ENCODE measurements at places on chromosomes 2 and 18. TPM values are rescaled to one million over a fixed set of nuclear protein-coding genes. Genes with fewer than 3 reads are reported as not detected.

DNA sequence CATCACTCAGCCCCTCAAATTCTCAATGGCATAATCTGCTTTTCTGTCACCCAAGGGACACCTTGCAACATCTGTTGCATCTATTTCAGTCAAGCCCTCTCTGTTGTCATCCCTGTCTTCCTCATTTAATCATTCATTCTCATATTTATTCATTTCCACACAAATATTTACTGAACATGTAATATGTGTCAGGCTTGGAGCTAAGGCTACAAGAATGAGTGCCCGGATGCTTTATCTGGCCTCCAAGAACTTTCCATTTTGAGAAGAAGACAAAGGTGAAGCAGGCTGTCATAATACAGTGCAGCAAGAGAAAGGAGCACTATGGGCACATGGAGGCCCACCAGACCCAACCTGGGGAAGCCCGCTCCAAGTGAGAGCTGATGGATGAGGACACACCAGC, 15.6 kb downstream of the IL18RAP start:
- H3K27me3 ChIP-seq: no peaks in the 10 kb centered on the region
- no peak overlapping the region for H3K4me3 ChIP-seq
- no peaks in the 10 kb centered on the region for H3K36me3 ChIP-seq
- H3K4me1 ChIP-seq: no peaks in the 10 kb centered on the region
- no peak for DNase-seq
- H3K27ac ChIP-seq: no peak overlapping the region

DNA sequence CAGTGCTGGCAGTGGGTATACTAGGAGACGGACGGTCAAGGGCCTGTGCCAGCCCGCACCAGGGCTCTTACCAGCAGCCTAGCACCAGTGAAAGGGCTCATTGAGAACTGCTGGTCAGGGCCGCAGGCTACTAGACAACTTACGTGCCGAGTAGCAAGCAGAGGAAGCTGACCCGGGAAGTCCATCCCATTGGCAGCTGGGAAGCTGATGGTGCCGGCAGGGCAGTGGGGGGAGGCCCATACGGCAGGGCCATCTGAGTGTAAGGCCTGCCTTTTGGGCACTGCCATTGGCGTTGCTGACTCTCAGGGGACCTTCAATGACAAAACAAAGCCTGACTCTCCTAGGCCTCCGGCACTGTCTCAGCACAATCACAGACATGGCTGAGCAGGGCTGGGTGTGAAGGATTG, 20.6 kb downstream of the EFR3B start:
- H3K4me1 ChIP-seq: 0 out of 2 replicates have a peak, but pooled peaks cover 3% of the 10 kb centered on the region
- H3K27me3 ChIP-seq: no peaks in the 10 kb centered on the region
- no peaks in the 10 kb centered on the region for H3K36me3 ChIP-seq
- no peak overlapping the region for H3K27ac ChIP-seq

GRCh38 chr2:60857056-60857455, 24.3 kb upstream of the REL start:
- no peaks in the 10 kb centered on the region for H3K36me3 ChIP-seq
- no peak for DNase-seq

DNA sequence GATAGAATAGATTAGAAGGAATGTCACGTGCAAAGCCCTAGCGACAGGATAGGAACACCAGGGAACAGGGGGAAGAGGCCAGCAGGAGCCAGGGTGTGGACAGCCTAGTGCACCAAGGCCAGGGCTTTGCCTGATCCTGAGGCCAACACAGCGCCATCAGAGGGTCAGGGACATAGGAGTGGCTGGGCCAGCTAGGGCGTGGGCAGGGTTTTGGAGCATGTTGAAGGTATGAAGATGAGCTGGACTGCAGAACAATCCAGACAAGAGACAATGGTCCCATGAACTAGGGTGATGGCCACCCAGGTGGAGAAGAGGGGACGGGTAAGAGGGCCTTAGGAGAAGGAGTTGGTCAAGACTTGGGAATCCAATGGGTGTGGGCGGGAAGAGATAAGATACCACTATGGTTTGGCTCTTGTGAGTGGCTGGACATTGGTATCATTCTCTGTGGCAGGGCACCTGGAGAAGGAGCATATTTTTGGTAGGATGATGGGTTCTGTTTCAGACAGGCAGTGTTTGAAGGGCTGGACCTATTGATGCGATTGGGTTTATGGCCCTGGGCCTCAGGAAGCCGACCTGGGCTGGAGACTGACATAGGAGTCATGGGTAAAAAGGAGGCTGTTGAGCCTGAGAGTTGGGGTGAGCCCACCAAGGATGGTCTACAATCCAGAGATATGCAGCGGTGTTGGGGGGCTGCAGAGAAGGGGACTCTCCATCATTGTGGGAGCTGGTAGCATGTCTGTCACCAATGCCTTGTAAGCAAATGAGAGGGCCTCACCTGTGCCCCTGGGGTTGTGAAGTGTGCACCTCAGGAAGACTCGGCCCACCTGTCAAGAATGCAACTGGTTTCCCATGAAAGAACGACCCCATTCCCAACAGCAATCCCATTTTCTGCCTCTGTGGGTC, 2.0 kb upstream of the HS1BP3 start:
- peaks cover 30% of the 10 kb centered on the region for H3K4me1 ChIP-seq
- no peak for DNase-seq
- H3K27me3 ChIP-seq: peaks cover 17% of the 10 kb centered on the region
- H3K4me3 ChIP-seq: no peak overlapping the region
- no peak overlapping the region for H3K27ac ChIP-seq

DNA sequence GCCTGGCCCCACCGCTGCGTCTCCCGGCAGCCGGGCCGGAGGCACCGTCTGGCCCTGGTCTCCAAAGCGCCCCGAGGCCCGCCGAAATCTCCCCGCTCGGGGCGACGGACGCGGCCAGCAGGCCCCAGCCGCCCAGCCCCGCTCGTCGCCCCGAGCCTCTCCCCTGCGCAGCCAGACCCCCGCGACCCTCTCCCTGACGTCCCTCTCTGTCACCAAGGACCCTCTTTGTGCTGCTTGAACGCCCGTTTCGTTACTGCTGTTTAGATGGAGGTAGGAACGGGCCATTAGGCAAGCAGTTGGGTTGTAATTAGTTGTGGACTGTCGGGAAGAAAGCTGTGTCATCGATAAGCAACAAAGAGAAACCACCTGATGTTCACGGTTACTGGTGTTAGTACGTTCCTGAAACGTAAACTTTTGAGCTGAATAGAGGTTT, 686 bp downstream of the UBXN4 start:
- peaks cover 21% of the 10 kb centered on the region for H3K4me1 ChIP-seq
- 0 out of 2 replicates have a peak, but pooled peaks cover 9% of the 10 kb centered on the region for H3K36me3 ChIP-seq
- H3K27me3 ChIP-seq: no peaks in the 10 kb centered on the region
- peak; percentile 48 for DNase-seq
- H3K27ac ChIP-seq: peak overlapping the region; percentile 99

The ZNF397 gene
- total RNA-seq: 39.6 TPM

The CENPA gene
- total RNA-seq: 37.4 TPM

The SP140 gene
- 0.16 TPM for total RNA-seq

The LRATD1 gene
- total RNA-seq: 2.3 TPM

DNA sequence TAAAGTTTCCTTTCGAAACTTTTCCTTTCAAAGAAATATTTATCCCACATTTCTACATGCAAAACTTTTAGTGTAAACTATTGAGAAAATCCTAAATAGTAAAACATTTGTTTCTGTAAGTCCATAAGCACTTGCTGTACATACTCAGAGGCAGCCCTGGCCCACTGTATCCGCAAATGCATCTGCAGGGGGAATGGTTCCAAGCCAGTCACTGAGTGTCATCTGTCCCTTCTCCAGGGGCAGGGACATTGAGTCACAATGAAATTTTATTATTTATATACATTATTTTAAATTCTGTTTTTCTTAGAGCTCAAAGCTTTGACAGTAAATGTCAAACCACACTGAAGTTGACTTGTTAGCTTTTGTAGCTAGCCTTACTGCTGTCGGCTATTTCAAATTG, 367.2 kb downstream of the MTX2 start:
- peaks cover 76% of the 10 kb centered on the region for H3K27me3 ChIP-seq
- peaks cover 16% of the 10 kb centered on the region for H3K4me1 ChIP-seq
- H3K4me3 ChIP-seq: no peak overlapping the region

The COQ10B gene
- 17.7 TPM for total RNA-seq

DNA sequence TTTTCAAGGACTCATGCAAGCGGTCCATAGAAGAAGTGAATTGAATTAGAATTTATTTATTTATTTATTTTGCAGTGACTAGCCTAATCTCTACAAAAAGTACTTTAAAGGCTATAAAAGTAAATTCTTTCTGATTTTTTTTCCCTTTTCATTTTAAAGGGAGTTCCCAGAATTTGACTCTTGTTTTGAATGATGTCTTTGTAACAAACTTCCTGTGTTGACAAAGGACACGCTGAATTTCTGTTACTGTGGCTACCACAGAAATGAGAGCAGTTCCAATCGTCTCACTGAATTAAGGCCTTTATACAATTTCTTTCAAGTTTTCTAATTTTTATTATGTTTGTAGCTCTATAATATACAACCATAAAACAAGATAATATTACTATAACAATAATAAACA, 46.3 kb upstream of the LPIN2 start:
- H3K27me3 ChIP-seq: peaks cover under 1% of the 10 kb centered on the region
- H3K4me3 ChIP-seq: no peak overlapping the region

DNA sequence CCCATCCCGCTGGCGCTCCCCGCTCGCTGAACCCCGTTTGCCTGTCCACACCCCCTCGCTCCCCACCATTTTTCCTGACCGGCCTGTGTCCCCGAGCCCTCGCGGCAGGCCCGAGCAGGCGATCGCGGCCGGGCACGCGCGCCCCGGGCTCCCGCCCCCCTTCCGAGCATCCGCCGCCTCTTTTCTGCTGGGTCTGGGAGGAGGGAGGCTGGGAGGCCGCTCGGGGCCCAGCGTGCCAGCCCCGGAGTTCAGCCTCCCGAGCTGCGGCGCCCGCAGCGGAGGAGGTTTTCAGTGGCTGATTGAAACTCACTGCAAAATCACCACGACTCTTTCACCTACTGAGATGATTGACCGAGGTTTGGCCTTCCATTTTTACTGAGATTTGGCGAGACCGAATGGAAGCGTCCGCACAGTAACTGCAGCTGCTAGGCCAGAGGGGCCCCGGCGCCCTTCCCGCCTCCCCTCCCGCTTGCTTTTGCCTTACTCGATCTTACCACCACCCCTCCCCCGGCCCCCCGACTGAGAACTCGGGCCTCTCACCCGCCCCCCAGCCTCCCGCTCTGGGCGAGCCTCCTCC, 4.8 kb downstream of the SOX11 start:
- H3K27me3 ChIP-seq: peaks cover 7% of the 10 kb centered on the region
- H3K36me3 ChIP-seq: peaks cover 34% of the 10 kb centered on the region
- peaks cover 37% of the 10 kb centered on the region for H3K4me1 ChIP-seq
- H3K27ac ChIP-seq: no peak overlapping the region

- peaks cover 8% of the 10 kb centered on the region for H3K4me1 ChIP-seq
- no peak overlapping the region for H3K27ac ChIP-seq
- H3K27me3 ChIP-seq: no peaks in the 10 kb centered on the region
- H3K4me3 ChIP-seq: no peak overlapping the region
- DNase-seq: no peak
Observed at GRCh38 chr2:220445429-220446105, 818.1 kb downstream of the SLC4A3 start.

GRCh38 chr2:208097313-208097712, 27.0 kb downstream of the CRYGD start:
- no peak overlapping the region for H3K4me3 ChIP-seq
- no peaks in the 10 kb centered on the region for H3K27me3 ChIP-seq
- no peaks in the 10 kb centered on the region for H3K36me3 ChIP-seq
- H3K4me1 ChIP-seq: peaks cover 17% of the 10 kb centered on the region
- no peak for DNase-seq
- no peak overlapping the region for H3K27ac ChIP-seq

DNA sequence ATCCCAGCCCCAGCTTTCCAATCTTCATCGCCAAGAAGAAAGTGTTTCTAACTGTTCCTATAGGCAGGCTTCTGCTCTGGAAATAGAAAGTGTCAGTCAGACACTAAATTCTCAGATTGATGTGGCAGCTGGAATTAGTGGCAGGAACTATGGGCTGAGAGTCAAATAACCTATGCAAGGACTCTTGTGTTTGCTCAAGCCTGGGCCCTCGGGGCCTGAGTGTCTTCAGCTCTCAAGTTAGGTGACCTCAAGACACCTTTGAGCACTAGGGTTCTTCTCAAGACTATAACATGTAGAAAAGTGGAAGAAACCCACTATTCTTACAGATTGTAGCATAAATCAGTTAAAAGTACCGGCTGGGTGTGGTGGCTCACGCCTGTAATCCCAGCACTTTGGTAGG, 694.5 kb downstream of the RNF144A start:
- no peak overlapping the region for H3K4me3 ChIP-seq
- H3K36me3 ChIP-seq: no peaks in the 10 kb centered on the region
- DNase-seq: no peak
- no peaks in the 10 kb centered on the region for H3K27me3 ChIP-seq
- no peak overlapping the region for H3K27ac ChIP-seq

- H3K4me3 ChIP-seq: no peak overlapping the region
- H3K27me3 ChIP-seq: no peaks in the 10 kb centered on the region
- no peak overlapping the region for H3K27ac ChIP-seq
- peaks cover 3% of the 10 kb centered on the region for H3K4me1 ChIP-seq
- H3K36me3 ChIP-seq: peaks cover 25% of the 10 kb centered on the region
Observed at GRCh38 chr2:88735853-88736252, 44.4 kb downstream of the RPIA start.

DNA sequence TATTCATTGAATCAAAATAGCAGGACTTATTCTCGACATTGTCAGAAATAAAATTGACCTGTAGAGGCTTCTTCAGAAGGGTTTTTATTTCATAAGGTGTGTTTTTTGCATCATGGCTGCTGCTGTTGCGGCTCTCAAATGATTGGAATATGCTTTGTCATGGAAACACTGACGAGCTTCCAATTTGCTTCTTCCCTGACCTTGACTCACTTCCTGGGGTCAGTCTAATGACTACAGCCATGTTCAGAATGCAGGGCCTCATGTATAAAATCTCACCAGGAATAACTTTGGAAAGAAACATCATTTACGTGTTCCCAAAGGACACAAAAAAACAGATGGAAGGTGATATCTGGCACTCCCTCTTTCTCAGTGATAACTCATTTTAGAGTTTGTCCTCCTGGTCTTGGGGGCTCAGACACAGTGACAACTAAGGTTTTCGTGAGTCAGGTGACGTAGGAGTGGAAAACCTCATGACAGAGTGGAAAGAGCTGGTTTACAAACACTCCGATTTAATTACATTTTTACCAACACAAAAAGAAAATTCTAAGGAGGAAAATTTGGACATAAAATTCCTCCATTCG, 467.0 kb upstream of the RAB12 start:
- no peak for DNase-seq
- H3K27ac ChIP-seq: peak overlapping the region; percentile 64
- peaks cover 6% of the 10 kb centered on the region for H3K4me1 ChIP-seq
- no peak overlapping the region for H3K4me3 ChIP-seq
- no peaks in the 10 kb centered on the region for H3K27me3 ChIP-seq
- H3K36me3 ChIP-seq: peaks cover 6% of the 10 kb centered on the region
